Mesenteric fat pad (tissue), 1 donor: ENCODE measurements at places on chromosomes 11 and 22. TPM values are rescaled to one million over a fixed set of nuclear protein-coding genes. Genes with fewer than 3 reads are reported as not detected.

Gene UBQLN3
- total RNA-seq: 0.22 TPM

Gene PLAAT3
- 399 TPM for total RNA-seq

Gene SYTL2
- total RNA-seq: 13.5 TPM

Gene DEUP1
- total RNA-seq: not detected

Gene VWA5A
- 14.6 TPM for total RNA-seq

Gene KDELR3
- 19.0 TPM for total RNA-seq

Gene ASPHD2
- total RNA-seq: 0.71 TPM

Gene GP1BB
- total RNA-seq: 1.8 TPM

DNA sequence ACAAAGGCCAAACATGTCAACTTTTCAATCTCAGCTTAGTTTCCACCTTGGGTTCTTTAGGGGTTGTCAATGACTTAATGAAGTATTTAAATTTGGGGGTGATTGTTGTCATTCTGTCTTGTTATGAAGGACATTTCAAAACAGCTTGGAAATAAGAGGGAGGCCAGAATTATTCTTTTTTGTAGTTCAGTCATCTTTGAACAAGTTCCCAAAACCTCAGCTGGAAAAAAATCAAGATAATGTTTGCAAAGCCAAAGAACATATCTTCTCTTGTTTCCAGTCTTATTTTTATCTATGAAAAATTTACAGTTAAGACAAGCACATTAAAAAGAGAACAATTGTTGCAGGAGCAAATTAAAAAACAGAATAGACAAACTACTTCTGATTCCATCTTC is 612.8 kb downstream of the INSC start:
- no peak for DNase-seq

DNA sequence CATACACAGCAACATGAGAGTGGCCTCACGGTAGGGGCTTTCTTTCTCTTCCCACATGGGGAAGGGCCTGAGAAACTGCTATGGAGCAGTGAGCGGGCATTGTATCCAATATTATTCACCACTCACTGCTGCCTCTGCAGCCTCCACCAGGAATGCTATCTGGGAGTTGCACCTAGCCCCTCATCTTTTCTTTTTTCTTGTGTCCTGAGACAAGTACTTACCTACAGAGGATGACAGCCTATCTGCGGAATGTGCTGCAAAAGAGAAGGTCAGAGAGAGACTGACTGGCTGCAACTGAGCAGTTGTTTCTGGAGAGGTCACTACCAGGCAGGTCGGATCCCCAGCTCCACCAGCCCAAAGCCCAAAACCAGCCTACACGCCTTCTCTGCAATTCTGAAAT is 52.1 kb upstream of the HTATIP2 start:
- DNase-seq: no peak

- DNase-seq: no peak
Observed at GRCh38 chr11:72721689-72722049, 30.5 kb downstream of the ARAP1 start.

- DNase-seq: no peak
Observed at GRCh38 chr11:35214792-35215193, 75.8 kb downstream of the CD44 start.

DNA sequence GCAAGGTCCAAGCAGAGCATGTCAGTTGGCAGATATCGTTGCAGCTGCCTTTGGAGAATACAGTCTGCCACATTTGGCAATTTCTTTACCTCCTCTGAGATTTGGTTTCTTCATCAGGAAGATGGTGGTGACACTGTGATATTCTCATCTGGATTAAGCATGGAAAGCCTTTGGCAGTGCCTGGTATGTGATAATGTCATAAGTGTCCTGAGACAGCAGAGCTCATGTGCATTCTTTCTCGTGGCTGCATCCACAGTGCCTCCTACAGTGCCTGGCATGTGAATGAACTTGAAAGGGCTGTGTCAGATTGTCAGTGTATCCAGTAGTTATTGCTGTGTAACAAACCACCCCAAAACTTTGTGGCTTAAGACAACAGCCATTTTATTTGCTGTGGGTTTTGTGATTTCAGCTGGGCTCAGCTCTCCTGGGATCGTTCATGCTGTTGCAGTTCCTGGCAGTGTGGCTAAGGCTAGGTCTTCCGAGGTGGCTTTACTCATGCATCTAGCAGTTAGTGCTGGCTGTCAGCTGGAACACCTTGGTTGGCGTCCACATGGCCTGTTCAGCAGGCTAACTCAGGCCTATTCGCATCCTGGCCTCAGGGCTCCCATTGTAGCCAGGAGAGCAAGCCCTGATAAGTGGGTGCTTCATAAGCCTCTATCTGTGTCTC is 35.7 kb upstream of the MICAL2 start:
- DNase-seq: peak; percentile 60

- no peak for DNase-seq
Observed at GRCh38 chr22:41397143-41397811, 15.5 kb downstream of the TEF start.

GRCh38 chr11:3109921-3110706 is 52.9 kb upstream of the CARS1 start:
- DNase-seq: peak; percentile 88

DNA sequence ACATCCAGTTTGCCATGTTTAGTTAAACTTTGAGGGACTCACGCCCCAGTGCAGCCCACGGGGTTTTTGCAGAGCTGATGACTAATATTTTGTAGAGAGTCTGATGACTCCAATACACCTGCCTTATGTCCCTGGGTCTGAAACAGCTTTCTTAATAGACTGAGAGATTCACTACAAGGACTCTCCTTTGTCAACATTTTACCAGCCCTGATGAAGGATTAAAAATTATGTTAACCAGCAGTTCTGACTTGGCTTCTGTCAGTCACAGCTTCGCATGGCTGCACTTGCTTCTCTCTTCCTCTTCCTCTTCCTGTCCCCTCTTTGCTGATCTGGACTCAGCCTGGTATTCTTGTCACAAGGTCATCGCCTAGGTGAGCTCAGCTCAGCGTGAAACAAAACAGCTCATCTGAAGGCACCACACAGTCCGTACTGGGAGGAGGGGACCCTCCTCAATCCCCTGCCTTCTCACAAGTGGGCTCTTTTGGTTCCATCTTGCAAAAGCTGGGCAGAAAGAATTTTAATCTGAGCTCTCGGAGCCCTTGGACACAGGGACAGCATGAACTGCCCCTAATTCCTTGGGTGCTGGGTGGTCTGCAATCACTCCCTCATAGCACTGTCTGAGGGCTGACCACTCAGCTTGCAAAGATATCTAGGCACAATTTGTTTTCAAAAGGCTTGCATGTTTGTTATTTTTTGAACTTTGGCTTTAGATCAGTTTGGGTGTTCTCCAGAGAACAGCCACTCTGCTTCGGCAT is 38.1 kb upstream of the POU2AF1 start:
- no peak for DNase-seq

DNA sequence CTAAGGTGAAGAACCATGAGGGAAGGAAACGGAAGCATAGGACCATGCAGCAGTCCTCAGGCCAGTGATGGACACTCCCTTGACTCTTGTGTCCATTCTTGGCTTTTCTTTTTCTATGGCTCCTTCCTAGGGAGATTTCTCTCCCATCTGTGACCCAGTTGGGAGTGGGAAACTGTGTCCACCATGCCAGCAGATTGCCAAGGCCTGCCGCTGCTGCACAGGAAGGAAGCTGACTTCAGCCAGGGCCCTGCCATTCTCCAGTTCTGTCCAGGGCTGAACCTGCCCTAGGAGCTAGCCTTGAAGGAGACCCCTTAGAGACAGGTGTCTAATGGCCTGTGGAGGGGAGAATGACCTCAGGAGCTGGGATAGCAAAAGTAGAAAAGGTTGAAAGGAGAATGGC is 17.4 kb downstream of the SSH3 start:
- DNase-seq: peak; percentile 57

- DNase-seq: no peak
Observed at GRCh38 chr11:65868076-65868667, 4.4 kb downstream of the EFEMP2 start.

GRCh38 chr22:23216461-23217170 is 36.3 kb downstream of the BCR start:
- no peak for DNase-seq

DNA sequence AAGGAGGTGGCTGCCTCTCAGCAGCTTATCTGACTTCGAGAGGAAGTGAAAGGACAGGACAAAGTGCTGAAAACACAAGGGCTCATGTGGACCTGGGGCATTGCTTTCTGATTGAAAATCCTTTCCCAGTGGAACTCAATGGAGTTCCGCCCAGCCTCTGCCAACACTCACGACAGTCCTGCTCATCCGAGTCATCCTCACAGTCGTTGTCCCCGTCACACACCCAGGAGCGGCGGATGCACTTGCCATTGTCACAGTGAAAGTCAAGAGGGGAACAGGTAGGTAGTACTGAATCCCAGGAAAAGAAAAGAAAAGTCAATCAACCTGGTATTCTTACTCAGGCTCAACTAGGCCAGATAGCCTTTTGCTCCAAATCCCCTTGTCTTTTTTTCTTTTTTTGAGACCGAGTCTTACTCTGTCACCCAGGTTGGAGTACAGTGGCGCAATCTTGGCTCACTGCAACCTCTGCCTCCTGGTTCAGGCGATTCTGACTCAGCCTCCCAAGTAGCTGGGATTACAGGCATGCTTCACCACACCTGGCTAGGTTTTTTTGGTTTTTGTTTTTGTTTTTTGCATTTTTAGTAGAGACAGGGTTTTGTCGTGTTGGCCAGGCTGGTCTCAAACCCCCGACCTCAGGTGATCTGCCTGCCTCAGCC is 18.1 kb downstream of the LRP4 start:
- DNase-seq: no peak

GRCh38 chr11:27812341-27812740 is 112.1 kb upstream of the BDNF start:
- DNase-seq: no peak

DNA sequence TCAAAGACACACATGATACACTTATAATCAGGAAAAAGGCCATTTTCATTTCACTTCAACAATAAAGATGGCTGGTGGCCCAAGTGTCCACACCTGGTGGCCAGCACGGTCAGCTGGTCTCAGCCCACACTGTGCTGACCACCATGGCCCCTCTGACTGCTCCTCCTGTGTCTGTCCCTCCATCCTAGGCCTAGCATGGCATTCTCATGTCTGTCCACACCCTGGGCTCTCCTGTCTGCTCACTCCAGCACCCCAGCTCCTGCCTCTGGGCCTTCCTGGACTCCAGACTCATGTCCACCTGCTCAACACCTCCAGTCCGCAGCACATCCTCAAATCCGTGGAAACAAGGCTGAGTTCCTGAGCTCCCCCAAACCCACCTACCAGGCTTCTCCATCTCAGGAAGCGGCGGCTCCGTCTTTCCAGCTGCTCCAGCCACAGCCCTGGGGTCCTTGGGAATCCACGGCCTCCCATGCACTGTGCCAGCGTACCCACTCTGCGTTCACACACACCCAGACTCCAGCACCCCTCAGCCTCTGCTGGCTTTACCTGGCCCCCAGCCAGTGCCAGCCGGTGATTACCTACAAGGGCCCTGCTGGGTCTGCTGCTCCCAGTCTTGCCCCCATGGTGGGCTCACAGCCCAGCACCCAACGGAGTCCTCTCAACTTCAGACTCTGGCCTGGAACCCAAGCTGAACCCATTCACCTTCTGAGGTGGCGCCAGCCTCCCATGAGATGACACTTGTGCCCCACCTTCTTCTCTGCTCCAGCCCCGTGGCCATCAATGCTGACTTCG is 13.9 kb downstream of the SIRT3 start:
- peak; percentile 77 for DNase-seq

GRCh38 chr11:16440136-16440535 is 83.8 kb upstream of the SOX6 start:
- no peak for DNase-seq

DNA sequence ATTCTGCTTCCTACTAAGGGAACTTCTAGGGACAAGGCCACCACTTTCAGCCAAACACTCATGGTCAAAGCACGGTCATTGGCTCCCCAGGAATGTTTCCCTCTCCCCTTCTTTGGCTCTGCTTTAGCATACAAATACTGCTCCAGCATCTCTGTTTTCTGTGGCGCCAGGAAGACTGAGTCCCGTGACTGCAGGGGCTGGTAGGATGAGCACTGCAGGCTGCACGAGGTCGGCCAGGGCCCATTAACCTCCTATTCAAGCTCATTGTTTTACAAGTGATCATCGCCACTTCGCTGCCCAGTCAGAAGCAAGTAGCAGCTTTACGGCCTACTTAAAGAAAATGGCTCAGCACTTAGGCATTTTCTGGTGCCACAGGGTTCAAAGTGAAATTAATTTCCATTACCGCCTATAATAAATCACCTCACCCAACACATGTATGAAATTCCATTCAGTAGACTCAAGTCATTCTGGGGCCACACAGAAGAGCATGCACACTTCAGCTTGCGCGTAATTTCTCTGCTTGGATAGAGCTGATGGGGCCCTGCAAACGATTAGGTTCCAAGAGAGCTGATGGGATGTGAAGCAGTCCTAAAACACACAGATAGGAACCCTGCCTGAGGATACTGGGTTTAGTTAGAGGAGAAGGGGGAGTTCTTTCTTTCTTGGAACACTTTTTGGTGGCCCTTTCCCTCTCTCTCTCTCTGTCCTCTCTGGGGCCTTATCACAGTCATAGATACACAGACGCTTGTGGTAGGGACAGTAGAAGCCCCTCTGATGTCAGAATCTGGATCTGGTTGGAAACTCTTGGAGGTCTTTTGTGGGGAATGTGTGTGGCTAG is 173.7 kb downstream of the KIF18A start:
- DNase-seq: no peak

DNA sequence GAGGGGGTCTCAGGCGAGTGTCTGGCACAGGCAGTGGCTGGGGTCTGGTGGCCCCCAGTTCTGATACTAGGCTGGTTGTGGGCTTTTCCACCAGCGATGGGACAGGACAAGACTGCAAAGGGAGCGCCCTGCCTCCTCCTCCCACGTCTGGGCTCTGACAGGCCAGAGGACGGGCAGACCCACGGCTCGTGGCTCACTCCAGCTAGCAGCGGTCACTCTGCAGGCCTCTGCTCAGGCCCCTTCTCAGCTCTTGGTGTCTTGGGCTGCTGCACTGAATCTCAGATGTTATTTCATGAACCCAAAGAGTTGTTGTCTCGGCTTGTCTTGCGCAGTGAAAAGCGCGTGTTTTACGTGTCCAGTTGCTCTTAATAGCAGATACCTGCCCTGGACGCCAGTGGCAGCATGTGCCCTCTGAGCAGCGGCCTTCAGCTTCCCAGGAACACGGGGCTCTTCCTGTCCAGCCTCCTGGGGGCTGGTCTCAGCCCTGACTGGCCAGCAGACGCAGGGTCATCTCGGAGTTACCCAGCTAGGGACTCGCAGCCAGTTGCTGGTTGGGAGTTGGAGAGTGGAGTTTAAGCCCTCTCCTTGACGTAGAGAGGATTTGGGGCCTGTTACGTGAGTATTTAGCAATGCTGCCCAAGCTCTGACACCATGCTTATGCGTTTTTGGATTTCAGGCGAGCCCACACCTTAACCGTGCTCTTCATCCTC is 9.6 kb downstream of the PTDSS2 start:
- DNase-seq: no peak

- DNase-seq: no peak
Observed at GRCh38 chr11:72985645-72986044, 156.5 kb downstream of the FCHSD2 start.

DNA sequence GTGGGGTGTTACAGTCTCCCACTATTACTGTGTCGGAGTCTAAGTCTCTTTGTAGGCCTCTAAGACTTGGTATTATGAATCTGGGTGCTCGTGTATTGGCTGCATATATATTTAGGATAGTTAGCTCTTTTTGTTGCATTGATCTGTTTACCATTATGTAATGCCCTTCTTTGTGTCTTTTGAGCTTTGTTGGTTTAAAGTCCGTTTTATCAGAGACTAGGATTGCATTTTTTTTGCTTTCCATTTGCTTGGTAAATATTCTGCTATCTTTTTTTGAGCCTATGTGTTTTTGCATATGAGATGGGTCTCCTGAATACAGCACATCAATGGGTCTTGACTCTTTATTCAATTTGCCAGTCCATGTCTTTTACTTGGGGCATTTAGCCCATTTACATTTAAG is 97.6 kb downstream of the PDE3B start:
- DNase-seq: no peak
